ENCODE measurements at places on chromosomes 12 and 14. TPM values are rescaled to one million over a fixed set of nuclear protein-coding genes. Genes with fewer than 3 reads are reported as not detected.

Gene CRIP2
- 72.7 TPM for total RNA-seq

Gene KRT77
- not detected for total RNA-seq

Gene ASCL1
- 0.29 TPM for total RNA-seq

Gene IGFBP6
- total RNA-seq, result 95.1 TPM

Gene RNASE3
- not detected for total RNA-seq

Gene CCDC91
- total RNA-seq, result 58.3 TPM

Gene CMA1
- not detected for total RNA-seq

Gene TMEM30B
- total RNA-seq, result 22.0 TPM

Gene PMEL
- total RNA-seq, result 4.0 TPM

Gene BCL11B
- 1.9 TPM for total RNA-seq

Gene ATXN2
- total RNA-seq, result 110 TPM

Gene PZP
- not detected for total RNA-seq

Gene GALNT8
- 19.7 TPM for total RNA-seq

Gene PLA2G1B
- not detected for total RNA-seq

Gene DBX2
- total RNA-seq, result not detected

Gene MYF5
- total RNA-seq, result not detected

Gene MAP1LC3B2
- total RNA-seq, result not detected

Gene GPRC5D
- total RNA-seq, result not detected

Gene CLEC2A
- not detected for total RNA-seq

Gene GARIN6
- total RNA-seq, result not detected

Gene KIF21A
- total RNA-seq, result 45.9 TPM

Gene NT5DC3
- total RNA-seq, result 42.9 TPM

Gene SERPINA4
- total RNA-seq, result not detected

Gene HOXC12
- total RNA-seq, result not detected
